ENCODE measurements at places on chromosomes 5 and 9.

- DNase-seq, result no peak
Measured at GRCh38 chr9:127714951-127715469, 453 bp downstream of the PTRH1 start.

DNA sequence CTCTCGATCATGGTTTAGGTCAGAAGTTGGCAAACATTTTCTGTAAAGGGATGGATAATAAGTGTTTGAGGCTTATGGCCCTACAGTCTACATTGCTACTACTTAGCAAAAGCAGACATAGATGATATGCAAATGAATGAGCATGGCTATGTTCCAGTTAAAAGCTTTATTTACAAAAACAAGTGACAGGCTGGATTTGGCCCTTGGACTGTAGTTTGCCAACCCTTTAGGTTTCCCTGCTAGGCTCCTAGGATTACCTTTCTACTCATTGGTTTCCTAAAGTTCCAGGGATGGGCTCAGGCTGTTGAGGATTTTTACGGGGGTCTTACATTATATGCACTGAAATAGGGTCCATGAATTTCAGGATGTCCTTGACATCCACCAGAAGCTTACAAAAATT, 57.5 kb downstream of the GPR21 start:
- DNase-seq, result no peak

GRCh38 chr5:93384995-93385394, 196.0 kb downstream of the NR2F1-AS1 start:
- DNase-seq, result no peak

GRCh38 chr5:54024466-54024865, 285.9 kb downstream of the ARL15 start:
- no peak for DNase-seq

- no peak for DNase-seq
Measured at GRCh38 chr9:135302329-135303279, 177.0 kb upstream of the PPP1R26 start.

DNA sequence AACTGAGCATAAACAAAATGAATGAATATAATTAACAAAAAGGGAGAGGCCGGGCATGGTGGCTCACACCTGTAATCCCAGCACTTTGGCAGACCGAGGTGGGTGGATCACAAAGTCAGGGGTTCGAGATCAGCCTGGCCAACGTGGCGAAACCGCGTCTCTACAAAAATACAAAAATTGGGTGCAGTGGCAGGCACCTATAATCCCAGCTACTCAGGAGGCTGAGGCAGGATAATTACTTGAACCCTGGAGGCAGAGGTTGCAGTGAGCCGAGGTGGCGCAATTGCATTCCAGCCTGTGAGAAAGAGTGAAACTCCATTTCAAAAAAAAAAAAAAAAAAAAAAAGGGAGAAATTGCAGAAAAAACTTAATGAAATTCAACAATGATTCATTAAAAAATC, 839.3 kb upstream of the CTNND2 start:
- DNase-seq, result no peak

DNA sequence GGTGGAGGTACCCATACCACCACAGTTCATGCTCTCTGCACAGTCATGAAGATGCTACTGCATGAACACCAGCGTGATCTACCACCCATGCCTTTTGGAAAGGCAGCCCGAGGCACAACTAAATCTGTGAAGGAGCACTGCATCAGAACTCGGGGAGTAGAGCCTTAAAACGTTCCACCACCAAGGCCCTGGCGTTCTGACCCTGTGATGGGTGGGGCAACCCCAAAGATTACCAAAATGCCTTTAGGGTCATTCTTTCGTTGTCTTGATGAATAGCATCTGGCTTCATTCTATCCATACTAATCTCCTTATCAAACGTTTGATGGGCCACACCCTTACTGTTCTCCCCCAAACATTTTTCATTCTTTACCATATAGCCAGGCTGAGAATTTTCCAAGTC, 97.9 kb downstream of the ADAMTS6 start:
- DNase-seq, result no peak

DNA sequence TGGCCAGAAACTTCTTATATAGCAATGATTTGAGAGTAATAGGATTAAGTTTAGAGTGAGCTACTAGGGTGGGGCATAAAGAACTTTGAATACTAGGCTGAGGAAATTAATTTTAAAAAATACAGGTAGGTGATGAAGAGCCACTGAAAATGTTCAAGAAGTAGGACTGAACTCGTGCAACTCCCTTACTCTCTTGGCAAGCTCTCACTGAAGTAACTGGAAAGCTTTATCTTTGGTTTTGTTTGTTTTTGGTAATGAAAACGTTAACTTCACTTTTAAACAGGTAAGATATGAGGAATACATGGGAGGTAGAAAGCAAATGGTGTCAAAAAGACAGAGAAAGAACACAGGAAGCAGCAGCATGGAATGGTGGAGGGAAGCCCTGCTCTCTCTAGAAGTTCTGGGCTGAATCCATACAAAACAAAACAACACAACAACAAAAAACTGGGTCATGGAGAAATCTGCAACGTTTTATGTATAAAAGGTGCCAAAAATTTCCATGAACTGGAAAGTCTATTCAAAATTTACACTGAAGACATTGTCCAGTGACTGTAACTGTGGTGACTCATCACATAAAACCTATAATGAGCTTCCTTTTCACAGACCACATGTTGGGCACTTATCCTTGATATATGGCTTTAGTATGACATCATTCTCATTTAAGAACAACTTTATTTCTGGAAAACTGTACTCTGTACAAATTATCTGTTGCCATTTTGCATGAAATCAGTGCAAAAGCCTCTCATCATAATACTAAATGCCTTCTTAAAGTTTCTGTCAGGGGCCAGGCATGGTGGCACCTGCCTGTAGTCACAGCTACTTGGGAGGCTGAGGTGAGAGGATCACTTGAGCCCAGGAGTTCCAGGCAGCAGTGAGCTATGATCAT, 91.2 kb upstream of the CHD1 start:
- no peak for DNase-seq

DNA sequence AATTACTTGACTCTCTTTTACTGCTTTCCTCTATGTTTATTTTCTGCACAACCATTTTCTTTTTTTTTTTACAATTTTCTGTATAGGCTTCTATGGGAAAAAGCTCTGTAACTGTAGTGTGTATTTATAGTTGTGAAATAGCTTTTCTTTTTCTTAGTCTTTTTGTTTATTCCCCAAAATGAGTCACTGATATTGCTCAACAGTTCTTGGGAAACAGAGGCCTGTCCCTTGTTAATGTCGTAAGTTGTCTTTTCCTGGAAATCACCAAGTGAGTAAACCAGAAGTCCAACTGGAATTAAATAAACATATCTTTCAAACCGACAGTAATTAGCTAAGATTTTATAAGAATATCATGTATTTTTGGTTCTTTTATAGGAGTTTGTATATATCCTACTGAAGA, 325.1 kb upstream of the PRR16 start:
- DNase-seq, result peak; percentile 15

DNA sequence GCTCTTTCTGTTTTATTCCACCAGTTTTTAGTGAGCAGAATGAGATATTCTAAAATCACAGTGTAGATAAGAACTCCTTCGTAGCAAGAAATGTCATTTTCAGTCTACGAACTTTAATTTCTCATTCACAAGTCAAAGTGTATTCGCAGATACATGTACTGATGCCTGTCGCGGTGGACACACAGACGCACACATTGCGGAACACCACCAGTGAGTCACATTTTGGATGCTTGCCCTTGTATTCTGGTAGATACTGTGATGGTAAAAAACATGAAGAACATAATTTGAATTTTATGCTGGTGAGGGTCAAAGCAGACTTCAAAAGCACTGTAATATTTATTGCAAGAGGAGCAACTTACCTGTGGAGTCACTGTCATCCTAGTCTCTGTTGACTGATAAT, 4.7 kb upstream of the C9orf57 start:
- DNase-seq, result no peak

GRCh38 chr9:20112205-20112783, 323.5 kb upstream of the SLC24A2 start:
- DNase-seq, result no peak

- no peak for DNase-seq
Measured at GRCh38 chr9:13023498-13023897, 248.7 kb downstream of the LURAP1L start.

DNA sequence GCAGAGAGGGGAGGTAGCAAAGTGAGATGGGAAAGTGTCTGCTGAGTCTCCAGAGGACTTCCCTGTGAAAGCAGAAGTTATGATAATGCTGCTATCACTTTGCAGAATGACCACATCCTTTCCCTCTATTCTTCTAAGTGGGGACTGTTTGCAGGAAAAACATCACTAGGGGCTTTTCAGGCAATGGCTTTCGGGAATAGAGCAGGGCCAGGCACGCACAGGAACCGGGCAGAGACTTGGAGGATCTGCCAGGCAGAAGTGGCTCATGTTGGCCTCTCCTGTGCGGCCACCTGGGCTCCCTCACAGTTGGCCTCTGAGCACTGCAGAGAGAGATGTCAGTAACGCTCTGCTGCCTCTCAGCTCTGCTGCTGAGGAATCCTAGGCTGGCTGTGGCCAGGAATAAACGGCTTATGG, 214.7 kb downstream of the MAST4 start:
- no peak for DNase-seq

DNA sequence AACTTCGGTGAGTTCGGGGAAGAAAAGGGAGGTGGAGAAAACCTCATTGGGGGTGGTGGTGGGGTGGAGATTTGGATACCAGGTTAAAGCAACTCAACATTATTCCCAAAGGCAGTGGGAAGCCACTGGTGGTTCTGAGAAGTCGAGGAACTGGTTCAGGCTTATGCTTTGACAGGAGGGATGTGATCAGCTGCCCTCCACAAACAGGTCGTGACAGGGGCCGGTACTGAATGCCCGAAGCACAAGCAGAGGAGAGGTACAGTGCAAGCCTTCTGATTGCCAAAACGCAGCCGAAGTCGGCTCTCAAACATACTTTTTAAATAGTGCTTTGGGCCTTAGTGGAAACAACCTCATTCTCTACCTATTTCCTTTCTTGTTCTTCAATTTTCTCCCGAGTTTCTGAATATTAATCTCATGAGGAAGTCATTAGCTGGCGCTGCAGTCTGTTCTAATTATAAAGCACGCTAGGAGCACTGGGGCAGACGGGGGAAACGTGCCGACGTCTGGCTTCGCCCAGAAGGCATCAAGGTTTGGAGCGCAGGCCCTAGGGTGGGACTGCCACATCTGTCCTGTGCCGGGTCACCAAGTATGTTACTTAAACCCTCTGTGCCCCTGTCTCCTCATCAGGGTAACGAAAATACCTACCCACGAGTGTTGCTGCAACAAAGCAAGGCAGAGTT, 27.3 kb downstream of the SHB start:
- peak; percentile 52 for DNase-seq

DNA sequence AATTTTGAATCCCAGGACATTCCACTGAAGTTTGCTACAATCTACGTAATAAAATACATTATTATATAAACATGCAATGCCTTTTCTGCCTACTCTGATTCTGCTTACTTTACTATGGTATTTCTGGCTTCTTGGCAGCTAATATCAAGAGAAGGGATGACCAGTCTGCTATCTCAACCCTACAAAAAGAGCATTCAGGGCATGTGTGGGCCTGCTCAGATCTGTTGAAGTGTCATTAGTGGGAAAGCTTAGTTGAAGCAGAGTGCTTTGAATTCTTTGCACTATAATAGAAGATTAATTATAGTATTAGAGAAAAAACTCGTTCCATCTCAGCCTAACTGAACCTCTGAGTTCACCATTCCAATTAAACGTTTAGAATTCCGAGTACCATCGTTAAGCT, 339.5 kb upstream of the ISL1 start:
- no peak for DNase-seq

- peak; percentile 53 for DNase-seq
Measured at GRCh38 chr5:138339464-138339863, 1.4 kb downstream of the FAM53C start.

GRCh38 chr5:45774528-45774927, 78.3 kb upstream of the HCN1 start:
- peak; percentile 8 for DNase-seq

GRCh38 chr5:74092766-74093165, 466.8 kb downstream of the ARHGEF28 start:
- no peak for DNase-seq

GRCh38 chr5:95953021-95953702, 8.5 kb downstream of the ELL2 start:
- no peak for DNase-seq

GRCh38 chr5:128630121-128630520, 92.1 kb upstream of the FBN2 start:
- no peak for DNase-seq

DNA sequence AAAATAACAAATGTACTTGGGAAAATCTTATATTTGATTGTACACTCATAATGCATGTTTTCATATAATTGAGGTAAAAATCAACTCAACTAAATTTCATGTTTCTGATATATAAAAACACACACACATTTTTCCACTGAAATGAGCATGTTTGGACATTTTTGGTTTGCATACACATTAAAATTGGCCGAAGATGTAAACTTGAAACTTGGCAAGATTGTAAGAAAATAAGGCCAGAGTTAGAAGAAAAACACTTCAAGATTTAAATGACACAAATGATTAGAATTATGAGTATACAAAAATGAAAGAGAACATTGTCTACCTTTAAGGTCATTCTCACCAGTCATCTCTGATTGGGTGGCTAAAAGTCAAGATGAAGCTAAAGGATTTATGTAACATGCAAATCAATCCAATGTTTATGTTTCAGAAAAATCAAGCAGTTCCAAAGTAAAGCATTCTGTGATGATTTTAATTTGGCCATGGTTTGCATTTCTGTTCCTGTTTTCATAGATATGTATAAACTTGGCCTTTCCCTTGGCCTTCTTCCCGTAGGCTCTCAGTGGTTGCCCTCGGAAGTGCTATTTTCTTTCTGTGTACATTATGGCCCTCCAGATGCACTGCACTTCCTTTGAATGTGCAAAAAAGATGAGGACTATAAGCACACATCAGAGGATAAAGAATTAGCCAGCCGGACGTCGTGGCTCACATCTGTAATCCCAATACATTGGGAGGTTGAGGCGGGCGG, 1105.4 kb upstream of the DMAC1 start:
- DNase-seq, result peak; percentile 33

- DNase-seq, result peak; percentile 76
Measured at GRCh38 chr5:158979749-158980521, 119.8 kb downstream of the EBF1 start.

DNA sequence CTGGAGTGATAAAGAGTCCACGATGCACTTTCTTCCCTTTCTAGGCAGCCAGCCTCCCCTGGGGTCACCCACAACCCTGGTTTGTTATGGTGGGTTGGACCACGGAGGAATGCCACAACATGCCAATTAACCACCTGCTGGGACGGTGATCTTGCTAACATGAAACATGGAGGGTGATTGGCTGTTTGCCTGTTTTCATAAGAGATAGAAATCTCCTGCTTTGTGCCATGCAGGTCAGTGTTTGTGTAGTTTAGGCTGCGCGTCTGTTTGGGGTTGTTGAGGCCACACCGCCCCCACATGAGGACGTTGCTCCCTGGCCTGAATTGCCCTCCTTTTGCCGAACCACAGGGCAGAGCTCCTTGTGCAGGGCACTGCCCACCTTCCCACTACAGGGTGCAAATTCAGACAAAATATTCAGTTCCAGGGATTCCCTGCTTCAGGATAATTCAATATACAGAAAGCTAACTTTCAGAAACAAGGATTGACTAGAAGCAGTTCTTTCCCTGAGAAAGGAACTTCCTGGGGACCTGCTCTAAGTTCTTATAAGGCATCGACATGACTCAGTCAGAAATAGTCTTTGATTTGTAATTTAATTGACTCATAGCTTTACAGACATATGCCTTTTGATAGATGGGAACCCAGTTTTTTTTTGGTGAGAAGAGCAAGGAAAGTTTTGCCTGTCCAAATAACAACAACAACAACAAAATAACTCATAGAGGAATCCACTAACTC, 427.6 kb downstream of the GADD45G start:
- DNase-seq, result no peak

- no peak for DNase-seq
Measured at GRCh38 chr9:6133346-6134063, 82.1 kb upstream of the IL33 start.
